T-helper 9 cell (primary cell): ENCODE measurements at places on chromosomes 13 and 19.

DNA sequence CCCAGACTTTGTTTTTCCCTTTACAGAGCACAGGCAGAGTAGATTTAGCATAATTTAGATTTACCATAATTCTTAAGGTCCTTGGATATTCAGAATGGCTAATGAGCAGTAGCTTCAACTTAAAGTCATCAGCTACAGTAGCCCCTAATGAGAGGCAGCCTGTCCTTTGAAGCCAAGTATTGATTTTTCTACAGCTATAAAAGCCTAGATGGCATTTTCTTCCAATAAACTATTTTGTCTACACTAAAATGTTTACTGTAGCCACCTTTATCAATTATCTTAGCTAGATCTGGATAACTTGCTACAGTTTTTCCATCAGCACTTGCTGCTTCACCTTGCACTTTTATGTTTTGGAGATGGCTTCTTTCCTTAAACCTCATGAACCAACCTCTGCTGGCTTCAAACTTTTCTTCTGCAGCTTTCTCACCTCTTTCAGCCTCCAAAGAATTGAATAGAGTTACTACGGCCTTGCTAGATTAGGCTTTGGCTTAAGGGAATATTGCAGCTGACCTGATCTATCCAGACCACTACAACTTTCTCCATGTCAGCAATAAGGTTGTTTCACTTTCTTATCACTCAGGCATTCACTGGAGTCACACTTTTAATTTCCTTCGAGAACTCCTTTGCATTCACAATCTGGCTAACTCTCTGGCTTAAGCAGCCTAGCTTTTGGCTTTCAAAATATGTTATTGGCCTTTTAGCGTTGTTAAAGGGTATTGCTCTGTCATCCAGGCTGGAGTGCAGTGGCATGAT is 26.6 kb downstream of the BRD4 start:
- DNase-seq: no peak

DNA sequence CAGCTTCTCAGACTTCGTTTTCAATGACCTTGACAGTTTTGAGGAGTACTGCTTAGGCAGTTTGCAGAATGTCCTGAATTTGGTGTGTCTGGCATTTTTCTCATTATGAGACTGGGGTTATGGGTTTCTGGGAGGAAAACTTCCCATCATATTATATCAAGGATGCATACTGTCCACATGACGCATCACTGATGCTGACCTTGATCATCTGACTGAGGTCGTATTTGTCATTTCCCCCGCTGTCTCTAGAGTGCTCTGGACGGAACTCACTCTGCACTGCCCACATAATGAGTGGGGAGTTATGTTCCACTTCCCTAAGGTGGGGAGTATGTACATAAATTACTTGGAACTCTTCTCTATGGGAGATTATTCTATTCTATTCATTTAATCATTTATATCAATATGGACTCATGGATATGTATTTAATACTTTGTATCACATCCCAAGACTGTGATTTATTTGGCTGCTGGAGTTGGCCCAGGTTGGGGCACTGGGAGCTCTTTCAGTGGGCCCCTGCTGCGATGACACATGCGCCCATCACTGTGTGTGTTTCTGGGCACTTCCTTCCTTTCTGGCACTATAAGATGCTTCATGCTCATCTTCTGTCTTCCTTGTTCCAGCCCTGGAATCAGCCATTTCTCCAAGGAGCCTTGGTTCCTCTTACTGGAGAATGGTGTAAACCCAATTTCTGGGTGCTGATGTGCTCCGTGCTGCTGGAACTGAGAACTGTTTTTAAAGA is 138.6 kb downstream of the MIPEP start:
- no peak for DNase-seq

GRCh38 chr19:39277598-39277997 is 9.4 kb downstream of the IFNL2 start:
- no peak for DNase-seq

GRCh38 chr19:16015805-16016173 is 60.5 kb upstream of the TPM4 start:
- no peak for DNase-seq

- no peak for DNase-seq
Observed at GRCh38 chr13:73535341-73535740, 476.5 kb downstream of the KLF5 start.

- DNase-seq: no peak
Observed at GRCh38 chr19:32318884-32319520, 26.4 kb upstream of the ZNF507 start.

DNA sequence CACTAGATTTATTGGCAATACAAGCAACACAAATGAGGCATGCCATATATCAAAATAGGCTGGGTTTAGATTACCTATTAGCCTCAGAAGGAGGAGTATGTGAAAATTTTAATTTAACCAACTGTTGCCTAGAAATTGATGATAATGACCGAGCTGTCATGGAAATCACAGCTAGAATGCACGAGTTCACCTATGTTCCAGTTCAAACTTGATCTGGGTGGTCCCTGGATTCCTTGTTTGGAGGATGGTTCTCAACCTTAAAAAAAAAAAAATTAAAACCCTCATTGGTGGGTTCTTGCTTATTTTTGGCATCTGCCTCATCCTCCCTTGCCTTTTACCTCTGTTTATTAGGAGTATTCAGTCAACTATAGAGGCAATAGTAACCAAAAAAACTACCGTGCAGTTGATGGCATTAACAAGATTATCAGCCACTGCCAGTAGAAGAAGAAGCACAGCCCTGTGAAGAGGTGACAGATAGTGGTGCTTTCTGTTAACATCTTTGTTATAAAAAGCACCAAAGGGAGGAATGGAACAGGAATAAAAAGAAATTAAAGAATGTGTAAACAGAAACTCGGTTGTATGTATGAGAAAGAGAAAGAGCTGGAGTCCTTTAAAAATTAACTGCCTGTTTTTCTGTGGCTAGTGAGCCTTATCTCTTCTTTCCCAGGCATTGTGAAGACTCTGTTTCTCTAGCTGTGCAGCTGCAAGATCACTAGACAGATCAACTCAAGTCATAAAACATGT is 106.4 kb downstream of the ZNF429 start:
- DNase-seq: no peak

GRCh38 chr13:65090186-65090585 is 2139.9 kb downstream of the PCDH9 start:
- no peak for DNase-seq

DNA sequence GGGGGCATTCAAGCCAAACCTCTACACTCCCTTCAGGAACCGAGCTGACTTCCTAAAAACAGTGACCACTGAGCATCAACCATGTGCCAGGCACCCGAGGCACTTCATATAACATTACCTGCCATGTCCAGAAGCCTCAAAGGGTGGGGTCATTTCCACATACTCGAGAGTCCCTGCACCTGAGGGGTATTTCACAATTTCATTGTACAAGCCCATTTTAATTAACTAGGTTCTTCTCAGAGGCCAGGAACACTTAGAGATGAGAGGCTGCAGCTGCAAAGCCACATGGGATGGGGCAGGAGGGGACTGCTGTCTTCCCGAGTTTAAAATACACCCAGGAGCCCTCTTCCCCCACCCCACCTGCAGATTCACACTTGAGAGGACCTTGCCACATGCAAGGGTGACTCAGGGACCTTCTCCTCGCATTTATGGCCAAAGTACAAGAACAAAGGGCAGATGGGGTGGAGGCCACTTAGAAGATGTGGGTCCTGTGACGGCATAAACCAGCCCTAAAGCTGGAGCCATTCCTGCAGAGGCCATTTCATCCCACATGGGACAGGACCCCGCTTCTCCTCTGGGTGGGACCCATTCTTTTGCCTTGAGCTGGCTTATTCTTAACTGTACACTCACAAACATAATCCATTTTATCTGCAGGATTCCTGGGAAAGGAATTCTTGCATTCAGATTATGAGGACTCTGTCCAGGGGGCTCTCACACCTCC is 43.9 kb downstream of the RAB20 start:
- no peak for DNase-seq

DNA sequence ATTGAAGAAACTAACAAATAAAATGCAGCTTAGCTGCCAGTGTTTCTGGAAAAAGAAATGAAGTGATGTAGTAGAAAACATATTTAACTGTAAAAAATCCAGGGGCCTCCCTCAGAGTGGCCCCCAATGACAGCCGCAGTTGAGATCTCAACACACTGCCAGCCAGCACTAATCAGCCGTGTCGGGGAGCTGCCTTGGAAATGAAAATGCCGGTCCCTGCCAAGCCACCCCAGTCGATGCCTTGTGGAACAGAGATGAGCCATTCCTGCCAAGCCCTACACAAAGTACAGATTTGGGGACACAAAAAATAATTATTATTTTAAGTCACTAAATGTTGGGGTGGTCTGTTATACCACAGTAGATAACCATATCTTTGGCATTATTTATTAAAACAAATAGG is 1342.4 kb downstream of the EFNB2 start:
- DNase-seq: no peak
